ENCODE measurements at places on chromosomes 5 and 9.

GRCh38 chr5:180130876-180131740, 59.5 kb upstream of the RNF130 start:
- no peak for DNase-seq

DNA sequence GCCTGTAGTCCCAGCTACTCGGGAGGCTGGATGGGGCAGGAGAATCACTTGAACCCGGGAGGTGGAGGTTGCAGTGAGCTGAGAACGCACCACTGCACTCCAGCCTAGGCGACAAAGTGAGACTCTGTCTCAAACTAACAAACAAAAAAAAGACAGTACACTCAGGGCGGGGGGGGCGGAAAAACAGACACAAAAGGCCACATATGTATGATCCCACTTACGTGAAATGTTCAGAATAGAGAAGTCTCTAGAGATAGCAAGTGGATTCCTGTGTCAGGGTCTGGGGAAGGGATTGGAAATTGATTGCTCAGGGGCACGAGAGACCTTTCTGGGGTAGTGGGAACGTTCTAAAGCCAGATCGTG, 9.0 kb upstream of the LCN1 start:
- no peak for DNase-seq

- DNase-seq, result no peak
Observed at GRCh38 chr9:99119976-99120655, 15.2 kb downstream of the TGFBR1 start.

- no peak for DNase-seq
Observed at GRCh38 chr5:86795659-86796058, 177.9 kb downstream of the COX7C start.

DNA sequence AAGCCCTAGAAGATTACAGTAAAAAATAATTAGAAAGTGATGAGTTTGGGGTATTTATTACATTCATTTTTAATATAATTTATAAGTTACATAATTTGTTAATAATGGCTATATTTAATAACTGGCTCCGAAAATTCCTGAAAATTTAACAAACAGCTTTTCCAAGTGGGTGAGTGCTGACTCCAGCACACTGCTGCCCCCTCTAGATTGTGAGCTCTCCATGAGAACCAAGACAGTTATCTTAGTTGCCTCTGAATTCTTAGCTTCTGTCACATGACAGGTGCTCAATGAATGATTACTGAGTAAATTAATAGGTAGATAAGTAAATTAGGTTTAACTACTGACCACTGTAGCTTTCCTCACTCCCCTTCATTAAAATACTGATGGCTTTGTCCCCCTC, 7.8 kb downstream of the KLHL3 start:
- DNase-seq, result no peak

DNA sequence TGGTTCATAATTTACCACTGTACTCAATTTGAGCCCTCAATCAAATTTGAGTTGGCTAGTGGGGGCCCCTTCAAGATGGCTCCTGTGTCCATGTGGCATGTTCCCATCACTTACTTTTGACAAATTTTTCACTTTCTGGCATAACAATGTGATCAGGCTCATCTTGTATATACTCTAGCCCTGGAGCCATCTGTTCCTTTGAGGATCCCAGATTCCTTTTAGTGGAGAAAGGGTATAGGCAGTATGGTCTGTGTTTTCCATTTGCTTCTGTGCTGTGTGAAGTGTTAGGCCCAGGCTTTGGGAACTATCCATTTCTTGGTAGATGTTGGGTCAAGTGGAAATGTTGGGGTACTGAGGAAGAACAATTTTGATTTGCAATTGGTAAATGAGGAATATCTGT, 45.7 kb downstream of the SH3GL2 start:
- no peak for DNase-seq

DNA sequence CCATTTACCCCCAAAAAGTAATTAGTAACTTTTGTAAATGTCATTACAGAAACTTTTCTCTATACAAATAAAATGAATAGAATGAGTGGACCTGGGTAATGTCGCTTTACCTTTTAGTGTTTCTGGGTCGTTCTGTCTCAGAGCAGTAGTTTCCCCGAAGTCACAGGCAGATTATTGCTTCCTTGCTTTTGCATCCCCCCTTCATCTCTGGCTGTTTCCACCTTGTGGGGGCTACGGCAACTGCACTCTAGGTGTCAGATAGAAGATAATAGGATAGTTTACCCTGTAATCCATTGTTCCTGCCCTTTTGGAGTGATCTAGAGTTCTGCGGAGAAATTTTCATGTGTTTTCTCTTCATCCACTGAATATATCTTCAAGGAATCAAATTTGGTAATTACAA, 68.7 kb downstream of the PRR16 start:
- DNase-seq, result no peak

Measured in esophagus squamous epithelium (tissue), 5 donors.